ENCODE measurements at places on chromosomes 12 and 14. TPM values are rescaled to one million over a fixed set of nuclear protein-coding genes. Genes with fewer than 3 reads are reported as not detected.

GRCh38 chr14:76109087-76109880, 42.4 kb upstream of the GPATCH2L start:
- no peak for DNase-seq

Gene ARMH4
- 67.3 TPM for polyA plus RNA-seq

GRCh38 chr14:66842911-66843512, 335.1 kb downstream of the GPHN start:
- no peak for DNase-seq

Gene CFAP54
- polyA plus RNA-seq: 0.44 TPM

DNA sequence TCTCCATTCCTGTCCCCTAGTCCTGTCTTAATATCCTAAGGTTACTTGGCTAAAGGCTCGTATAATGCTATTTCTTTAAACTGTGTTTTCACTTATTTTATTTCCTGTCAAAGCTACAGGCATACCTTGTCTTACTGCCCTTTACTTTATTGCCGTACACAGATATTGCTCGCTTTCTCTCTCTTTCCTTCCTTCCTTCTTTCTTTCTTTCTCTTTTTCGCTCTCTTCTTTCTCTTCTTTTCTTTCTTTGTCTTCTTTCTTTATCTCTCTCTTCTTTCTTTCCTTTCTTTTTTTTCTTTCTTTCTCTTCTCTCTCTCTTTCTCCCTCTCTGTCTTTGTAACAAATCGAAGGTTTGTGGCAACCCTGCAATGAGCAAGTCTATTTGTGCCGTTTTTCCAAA, 123.9 kb upstream of the ARHGAP5 start:
- DNase-seq: no peak

- no peak for DNase-seq
These were observed 63.3 kb downstream of the SUSD6 start for GRCh38 chr14:69674546-69675244.

- no peak for DNase-seq
These were observed 184.1 kb downstream of the PRKD1 start for GRCh38 chr14:29743531-29743930.

GRCh38 chr14:38217553-38217952, 9.8 kb downstream of the SSTR1 start:
- no peak for DNase-seq

Gene KCNH3
- 4.9 TPM for polyA plus RNA-seq

GRCh38 chr12:977156-977555, 13.9 kb upstream of the ERC1 start:
- DNase-seq: no peak

- no peak for DNase-seq
These were observed 30.5 kb downstream of the YLPM1 start for GRCh38 chr14:74793506-74794155.

- DNase-seq: peak; percentile 12
These were observed 1766.9 kb upstream of the SEL1L start for GRCh38 chr14:83300476-83301064.

Gene PAWR
- 69.8 TPM for polyA plus RNA-seq

Gene FAM222A
- 6.3 TPM for polyA plus RNA-seq

DNA sequence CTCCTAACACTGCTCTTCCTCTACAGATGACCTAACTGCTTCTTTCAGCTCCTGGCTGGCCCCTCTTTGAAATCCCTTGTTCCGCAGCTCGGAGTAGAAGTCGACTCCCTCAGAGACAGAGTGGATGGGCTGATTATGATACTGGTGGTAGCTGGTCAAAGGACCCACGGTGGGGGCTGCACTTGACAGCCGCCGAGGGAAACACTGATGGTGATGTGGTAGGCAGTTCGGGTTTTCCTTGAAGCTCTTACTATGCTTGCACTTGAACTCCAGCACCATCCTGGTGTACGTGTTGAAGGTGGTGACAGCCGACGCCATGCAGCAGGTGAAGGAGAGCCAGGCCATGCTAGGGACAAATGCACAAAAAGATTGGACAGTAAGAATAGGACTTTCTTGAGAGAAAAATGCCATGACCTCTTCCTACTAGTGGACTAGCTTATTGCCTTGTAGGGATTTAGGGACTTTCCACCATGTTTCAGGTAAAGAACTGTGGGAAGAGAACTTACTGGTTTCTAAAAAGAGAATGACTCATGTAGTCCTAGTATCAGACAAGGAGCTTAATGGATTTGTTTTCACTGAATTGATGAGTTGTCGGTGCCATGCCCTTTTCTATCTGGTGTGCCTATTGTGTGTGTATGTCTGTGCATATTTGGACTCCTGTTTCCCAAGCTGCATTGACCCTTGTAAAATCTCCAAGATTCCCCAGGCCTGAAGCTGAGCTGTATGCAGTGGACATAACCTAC, 18.4 kb downstream of the GSG1 start:
- DNase-seq: no peak

GRCh38 chr12:39364196-39364595, 78.7 kb downstream of the KIF21A start:
- DNase-seq: no peak

Gene SRRM4
- 0.05 TPM for polyA plus RNA-seq

Gene SLC6A13
- 42.2 TPM for polyA plus RNA-seq

DNA sequence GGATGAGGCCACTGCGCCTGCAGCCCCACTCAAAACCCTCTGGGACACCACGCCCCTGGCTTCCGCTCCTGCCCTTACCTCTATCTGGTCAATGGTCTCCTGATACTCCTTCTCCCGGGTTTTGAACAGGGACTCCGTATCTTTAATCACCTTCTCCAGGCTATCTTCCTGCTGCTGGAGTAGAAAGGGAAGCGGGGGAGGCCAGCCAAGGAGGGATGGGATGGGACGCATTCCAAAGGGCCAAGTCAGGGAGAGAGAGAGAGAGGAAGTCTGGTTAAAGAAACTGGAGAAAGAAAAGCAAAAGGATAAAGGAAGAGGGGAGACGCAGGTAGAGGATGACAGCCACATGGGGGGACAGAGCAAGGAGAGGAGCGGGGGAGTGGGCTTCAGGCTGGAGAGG, 7.9 kb downstream of the IFFO1 start:
- DNase-seq: no peak

DNA sequence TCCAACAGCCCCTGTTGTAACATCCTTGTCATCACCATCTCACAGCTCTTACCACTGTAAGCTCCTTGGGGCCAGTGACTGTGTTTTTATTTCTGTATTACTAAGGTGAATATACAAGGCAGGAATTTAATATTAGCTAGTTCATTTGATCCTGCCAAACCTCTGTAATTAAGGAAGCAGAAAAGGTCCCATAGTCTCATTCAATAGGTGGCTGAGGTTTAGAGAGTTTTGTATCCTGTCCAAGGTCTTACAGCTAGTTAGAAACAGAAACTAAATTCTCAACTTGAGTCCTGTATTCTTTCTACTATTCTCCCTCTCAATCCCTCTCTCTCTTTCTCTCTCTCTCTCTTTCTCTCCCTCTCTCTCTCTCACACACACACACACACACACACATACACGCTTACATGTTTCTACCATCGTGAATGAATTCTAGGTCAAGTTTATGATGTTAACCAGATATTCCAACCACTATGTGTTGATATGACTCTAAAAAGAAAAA, 543 bp upstream of the GLIPR1 start:
- DNase-seq: no peak

DNA sequence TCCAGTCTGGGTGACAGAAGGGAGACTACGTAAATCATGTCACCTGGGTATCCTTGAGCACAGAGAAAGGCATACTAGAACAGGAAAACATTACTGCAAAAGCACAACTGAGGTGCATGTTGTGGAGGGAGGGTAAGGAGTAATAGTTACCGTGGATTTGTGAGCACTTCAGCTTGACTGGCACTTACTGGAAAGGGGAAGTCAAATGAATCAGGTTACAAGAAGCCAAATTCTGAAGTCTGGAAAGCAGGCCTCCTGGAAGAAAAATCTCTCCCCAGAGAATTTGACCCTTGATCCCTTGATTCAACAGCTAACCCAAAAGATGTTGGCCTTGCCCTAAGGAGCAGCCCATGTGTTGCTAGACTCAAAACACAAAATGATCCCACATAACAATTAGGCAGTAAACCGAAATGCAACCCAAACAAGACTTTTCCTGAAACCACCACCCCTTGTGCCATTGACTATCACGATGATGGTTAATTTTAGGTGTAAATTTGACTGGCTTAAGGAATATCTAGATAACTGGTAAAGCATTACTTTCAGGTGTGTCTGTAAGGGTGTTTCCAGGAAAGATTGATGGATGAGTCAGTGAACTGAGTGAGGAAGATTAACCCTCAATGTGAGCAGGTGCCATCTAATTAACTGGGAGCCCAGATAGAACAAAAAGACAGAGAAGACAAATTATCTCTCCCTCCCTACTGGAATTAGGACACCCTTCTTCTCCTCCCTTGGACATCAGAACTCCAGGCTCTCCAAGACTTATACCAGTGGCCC, 108.8 kb downstream of the SLC25A21 start:
- no peak for DNase-seq

All from left renal pelvis (tissue), 4 donors.